Choroid plexus epithelial cell (primary cell): ENCODE measurements at places on chromosomes 16 and 17.

DNA sequence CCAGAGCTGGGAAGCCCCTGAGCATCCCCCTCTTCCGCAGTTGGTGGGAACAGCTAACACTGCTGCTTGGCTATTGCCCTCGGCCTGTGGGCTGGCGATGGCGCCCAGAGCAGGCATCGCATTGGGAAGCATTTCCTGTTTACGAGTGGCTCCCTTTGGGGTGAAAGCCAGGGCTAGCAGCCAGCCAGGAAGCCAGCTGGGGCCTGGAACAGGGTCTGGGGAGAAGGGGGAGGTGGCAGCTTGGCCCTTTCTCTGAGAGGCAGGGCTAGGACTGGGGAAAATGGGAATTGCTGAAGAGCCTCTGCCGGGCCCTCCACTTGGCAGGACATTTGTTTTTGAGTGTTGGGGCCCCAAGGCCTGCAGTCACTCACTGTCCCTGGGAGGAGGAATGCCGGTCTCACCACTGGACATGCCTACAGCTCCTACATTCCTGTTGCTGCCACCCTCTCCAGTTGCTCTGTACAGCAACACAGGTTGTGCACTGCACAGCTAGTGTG is 2.4 kb upstream of the MTSS2 start:
- peak; percentile 34 for DNase-seq

DNA sequence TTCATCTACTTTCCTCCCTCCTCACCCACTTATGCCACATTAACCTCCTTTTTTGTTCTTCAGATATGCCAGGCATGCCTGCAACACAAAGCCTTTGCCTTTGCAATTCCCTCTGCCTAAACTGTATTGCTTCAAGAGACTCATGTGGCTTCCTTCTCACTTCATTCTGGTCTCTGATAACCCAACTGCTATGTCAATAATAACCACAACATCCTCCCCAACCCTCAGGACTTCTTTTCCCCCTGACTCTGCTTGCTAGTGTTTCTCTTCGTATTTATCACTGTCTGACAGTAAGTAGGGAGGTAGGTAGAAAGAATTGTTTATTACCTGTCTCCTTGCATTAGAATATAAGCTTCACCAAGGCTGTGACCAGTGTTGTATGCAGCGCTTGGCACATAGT is 22.4 kb downstream of the RBL2 start:
- DNase-seq = no peak

DNA sequence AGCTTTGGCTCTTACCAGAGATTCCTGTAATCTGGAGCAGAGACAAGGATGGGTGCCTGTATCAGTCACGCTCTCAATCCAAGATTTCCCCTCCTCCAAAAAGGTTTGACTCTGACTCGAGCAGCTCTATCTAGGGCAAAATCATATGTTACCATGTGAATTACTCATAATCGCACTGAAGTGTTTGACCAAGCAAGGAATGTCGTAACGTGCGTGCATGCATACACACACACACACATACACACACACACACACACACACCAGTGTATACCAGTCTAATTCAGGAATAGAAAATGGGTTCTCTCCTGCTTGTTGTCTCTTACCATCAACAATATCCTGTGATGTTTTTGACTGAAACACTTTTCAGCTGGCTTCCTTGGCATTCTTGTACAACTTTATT is 835.1 kb downstream of the KCNJ2 start:
- no peak for DNase-seq

GRCh38 chr17:142102-142661 is 4.8 kb downstream of the SCGB1C2 start:
- DNase-seq = peak; percentile 13

GRCh38 chr16:16925432-16925831 is 545.3 kb downstream of the XYLT1 start:
- DNase-seq = no peak

GRCh38 chr16:3999479-4000325 is 116.5 kb downstream of the ADCY9 start:
- DNase-seq = peak; percentile 87

DNA sequence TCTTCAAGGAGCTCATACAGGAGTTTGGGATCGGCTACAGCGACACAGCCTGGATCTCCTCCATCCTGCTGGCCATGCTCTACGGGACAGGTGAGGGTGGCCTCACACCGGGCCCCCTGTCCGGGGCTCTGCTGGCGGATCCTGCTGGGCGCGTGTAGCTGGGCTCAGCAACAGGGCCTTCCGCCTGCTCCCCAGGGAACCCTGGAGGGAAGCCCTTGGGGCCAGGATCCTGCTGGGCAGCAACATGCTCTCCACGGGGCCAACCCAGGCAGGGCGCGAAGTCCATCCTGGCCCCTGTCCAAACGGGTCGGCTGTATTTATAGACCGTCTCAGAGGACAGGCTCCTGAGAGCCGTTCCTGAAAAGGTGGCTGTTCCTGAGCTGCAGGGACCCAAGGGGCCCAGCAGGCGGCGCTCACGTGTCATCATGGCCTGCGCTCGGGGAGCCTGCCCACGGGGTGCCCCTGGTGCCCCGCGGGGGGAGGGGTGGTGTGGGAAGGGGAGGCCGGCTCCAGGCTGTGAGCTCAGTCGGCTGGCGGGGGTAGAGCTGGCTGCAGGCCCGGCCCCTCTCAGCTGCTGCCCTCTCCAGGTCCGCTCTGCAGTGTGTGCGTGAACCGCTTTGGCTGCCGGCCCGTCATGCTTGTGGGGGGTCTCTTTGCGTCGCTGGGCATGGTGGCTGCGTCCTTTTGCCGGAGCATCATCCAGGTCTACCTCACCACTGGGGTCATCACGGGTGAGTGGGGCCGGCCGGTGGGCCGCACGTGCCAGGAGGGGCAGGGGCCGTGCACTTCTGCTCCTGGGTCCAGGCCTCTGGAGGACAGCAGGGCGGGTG is 7.5 kb downstream of the SLC16A3 start:
- DNase-seq = peak; percentile 92

DNA sequence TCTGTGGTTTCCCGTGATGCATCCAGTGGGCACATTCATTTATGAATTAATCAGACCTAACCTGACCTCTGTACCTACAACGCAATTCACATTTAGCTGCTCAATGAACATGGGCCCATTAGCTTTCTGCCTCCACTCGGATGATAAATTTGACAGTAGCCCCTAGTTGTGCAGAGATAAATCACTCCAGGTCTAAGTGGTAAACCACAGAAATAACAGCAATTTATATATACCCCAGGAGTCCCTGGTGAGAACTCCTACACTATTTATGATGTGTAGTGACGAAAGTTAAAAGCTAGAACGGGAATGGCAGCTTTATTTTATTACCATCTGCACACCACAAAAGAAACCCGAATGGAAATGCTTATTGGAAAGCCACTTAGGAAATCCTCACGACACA is 371.5 kb downstream of the HAPSTR1 start:
- no peak for DNase-seq
